ENCODE measurements at places on chromosomes 2 and 18.
A peak's percentile ranks its signal among the peaks of the same experiment; 100 is the strongest.

GRCh38 chr2:121955872-121956271 lies 200.4 kb downstream of the TSN start:
- no peak for DNase-seq

- no peak for DNase-seq
These were observed 271.6 kb downstream of the TDRD15 start for GRCh38 chr2:21395366-21395765.

GRCh38 chr2:22290302-22290701 lies 1094.7 kb upstream of the KLHL29 start:
- DNase-seq: no peak

DNA sequence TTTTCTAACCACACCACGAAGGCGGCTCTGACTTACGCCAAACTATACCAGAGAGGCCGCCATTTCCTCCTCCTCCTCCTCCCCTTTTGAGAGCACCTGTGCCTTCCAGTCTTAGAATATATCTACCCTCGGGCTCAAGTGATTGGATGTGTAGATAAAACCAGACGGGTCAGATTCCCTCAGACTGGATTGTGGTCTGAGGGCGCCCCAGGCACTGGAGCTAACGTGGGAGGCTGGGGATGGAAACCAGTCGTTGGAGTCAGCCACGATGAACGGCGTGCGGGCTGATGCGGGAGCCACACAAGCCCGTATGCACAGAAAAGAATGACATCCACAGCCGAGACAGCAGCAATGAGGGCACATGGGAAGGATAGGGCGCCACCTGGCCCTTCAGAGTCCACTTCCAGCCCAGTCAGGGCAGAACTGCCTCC lies 12.3 kb upstream of the ODC1 start:
- no peak for DNase-seq

GRCh38 chr2:7685342-7686015 lies 768.3 kb downstream of the RNF144A start:
- DNase-seq: no peak

GRCh38 chr18:55064760-55065159 lies 105.5 kb upstream of the CCDC68 start:
- no peak for DNase-seq

DNA sequence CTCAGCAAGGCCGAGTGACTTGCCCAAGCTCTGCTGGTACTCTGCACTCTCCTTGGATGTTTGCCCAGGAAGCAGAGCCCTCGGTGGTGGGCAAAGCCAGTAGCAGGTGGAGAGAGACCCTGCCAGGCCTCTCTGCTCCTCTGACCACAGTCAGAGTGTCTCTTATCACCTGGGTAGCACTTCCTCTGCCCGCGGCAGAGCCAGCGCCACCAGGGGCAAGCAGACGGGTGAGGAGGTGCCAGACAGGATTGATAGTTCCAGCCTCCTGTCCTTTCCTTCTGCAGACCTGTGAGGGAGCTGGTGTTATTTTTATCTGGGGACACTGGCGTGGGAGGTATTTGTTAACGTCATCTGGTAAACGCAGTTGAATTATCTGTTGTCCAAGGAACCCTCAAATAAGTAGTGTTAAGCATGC lies 152.9 kb downstream of the SMAD7 start:
- DNase-seq: no peak

- DNase-seq: no peak
These were observed 6.3 kb downstream of the BOK start for GRCh38 chr2:241564596-241565410.

DNA sequence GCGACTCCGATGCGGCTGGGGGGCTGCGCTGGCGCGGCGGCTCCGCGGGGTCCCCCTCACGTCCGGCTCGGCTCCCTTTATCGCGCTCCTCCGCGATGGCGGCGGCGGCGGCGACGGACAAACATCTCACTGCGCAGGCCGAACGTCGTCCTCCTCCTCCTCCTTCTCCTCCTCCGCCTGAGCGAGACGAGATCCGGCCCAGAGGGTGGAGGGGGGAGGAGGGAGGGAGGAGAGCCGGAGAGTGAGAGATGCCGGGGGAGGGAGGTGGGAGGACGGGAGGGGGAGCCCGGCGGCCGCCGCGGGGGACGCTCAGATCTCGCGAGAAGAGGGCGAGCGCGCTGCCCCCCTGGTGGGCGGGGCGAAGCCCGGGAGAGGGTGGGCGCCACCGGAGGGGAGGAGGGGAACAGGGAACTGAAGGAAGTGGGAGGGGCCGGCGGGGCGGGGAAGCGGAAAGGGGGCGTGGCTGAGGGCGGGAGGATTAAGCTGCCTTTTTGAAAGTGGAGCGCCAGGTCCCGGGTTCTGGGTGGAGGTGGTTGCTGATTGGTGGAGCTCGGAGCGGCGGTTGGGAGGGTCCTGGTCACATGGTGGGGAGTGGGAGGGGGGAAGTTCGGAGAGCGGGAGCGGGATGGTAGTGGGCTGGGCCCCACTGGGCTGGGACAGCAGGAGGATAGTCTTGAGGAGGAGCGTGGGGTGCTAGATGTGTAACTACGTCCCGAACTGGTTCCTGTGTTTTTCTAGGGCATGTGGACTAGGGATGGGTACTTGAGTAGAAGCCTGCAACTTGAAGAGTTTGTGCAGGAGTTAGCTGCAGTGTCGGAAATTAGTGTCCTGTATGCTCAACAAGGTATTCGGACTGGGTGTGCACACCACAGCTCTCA lies at the start of gene CUL3:
CUL3 (minus strand) TSS at position 153 of the 878 bp plus-strand sequence. CDS start 354 bp downstream, outside the sequence.
- peak; percentile 100 for DNase-seq

- no peak for DNase-seq
These were observed 75.3 kb upstream of the RIOK3 start for GRCh38 chr18:23377669-23378301.

DNA sequence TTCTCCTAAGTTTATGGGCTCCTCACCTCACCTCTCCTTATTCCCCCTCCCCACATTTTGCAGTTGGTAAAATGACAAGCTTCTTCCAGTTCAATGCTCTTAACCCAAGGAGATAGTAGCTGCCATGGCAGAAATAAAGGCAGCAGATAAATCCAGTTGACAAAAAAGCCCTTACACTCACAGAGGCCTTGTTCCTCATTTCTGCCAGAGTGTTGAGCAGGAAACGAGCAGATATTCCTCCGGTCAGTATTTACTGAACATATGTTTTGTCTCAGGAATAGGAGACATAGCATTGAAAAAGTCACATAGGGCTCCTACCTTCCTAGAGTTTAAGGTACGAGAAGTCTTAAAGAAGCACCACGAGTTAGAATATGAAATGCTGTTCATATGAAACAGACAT lies 493.7 kb upstream of the TNP1 start:
- no peak for DNase-seq

GRCh38 chr2:114729026-114729425 lies 286.6 kb downstream of the DPP10 start:
- no peak for DNase-seq

DNA sequence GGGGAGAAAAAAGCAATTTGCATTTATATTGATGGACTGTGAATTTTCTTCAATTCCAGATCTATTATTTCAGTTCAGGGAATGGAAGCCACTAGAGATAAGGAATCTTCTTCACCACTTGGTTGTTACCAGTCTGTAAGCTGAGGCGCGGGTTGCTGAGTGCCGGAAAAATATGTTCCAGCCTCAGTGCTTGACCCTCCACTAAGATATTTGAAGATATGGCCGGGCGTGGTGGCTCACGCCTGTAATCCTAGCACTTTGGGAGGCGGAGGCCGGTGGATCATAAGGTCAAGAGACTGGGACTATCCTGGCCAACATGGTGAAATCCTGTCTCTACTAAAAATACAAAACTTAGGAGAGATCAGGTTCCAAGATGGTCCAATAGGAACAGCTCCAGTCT lies 9.1 kb upstream of the HMSD start:
- no peak for DNase-seq

GRCh38 chr2:49153252-49153651 lies 1.1 kb downstream of the FSHR start:
- no peak for DNase-seq

- DNase-seq: no peak
These were observed 104.8 kb downstream of the NOL10 start for GRCh38 chr2:10584843-10585475.

- no peak for DNase-seq
These were observed 270.0 kb upstream of the FN1 start for GRCh38 chr2:215705771-215706361.

- no peak for DNase-seq
These were observed 386.7 kb upstream of the CDH7 start for GRCh38 chr18:65363911-65364632.

- peak; percentile 41 for DNase-seq
These were observed at the start of gene MFSD6 for GRCh38 chr2:190407662-190408537. MFSD6 (plus strand) TSS chr2:190408355; CDS start chr2:190436030, 27,675 bp downstream.

DNA sequence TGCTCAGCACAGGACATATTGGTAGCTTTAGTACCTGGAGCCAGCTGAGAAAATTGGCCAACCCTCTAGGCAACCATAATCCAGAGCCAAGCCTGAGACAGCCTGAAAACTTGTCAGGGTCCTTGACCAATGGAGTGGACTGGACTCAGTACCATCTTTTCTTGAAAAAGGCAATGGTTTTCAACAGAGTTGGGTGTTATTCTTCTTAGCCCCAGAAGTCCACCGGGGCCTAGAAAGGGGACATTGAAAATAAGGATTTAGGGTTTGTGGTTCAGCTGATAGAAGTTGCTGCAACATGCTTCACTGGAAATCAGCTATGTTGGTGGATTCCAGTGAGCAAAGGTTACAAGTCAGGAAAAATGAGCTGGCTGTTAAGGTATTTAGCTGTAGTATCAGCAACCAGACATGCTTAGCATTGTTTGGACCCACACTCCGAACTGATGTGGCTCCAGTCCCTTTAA lies 22.1 kb upstream of the CNOT11 start:
- DNase-seq: no peak

- no peak for DNase-seq
These were observed 141.0 kb downstream of the MAP2 start for GRCh38 chr2:209564816-209565215.

- no peak for DNase-seq
These were observed 16.1 kb downstream of the HJURP start for GRCh38 chr2:233838251-233838650.

GRCh38 chr2:171146633-171147032 lies 14.1 kb downstream of the TLK1 start:
- DNase-seq: no peak
